ENCODE measurements at places on chromosomes 13 and 19. TPM values are rescaled to one million over a fixed set of nuclear protein-coding genes. Genes with fewer than 3 reads are reported as not detected.

RXFP2 gene
- not detected for total RNA-seq

DIRAS1 gene
- total RNA-seq, result 0.34 TPM

URAD gene
- not detected for total RNA-seq

MAST1 gene
- total RNA-seq, result 0.28 TPM

ZNF681 gene
- total RNA-seq, result 0.34 TPM

NLRP11 gene
- total RNA-seq, result not detected

ZNF491 gene
- total RNA-seq, result 0.34 TPM

TMPRSS9 gene
- not detected for total RNA-seq

ANKLE1 gene
- 0.64 TPM for total RNA-seq

PRODH2 gene
- total RNA-seq, result not detected

TMEM86B gene
- total RNA-seq, result 0.68 TPM

SOX1 gene
- not detected for total RNA-seq

SIGLECL1 gene
- total RNA-seq, result not detected

HIF3A gene
- total RNA-seq, result not detected

VAV1 gene
- 1.7 TPM for total RNA-seq

PRTN3 gene
- not detected for total RNA-seq

TUBA3C gene
- total RNA-seq, result not detected

ANGPTL4 gene
- 3.4 TPM for total RNA-seq

ZIC5 gene
- not detected for total RNA-seq

KIR3DL1 gene
- total RNA-seq, result not detected
